Right atrium auricular region (tissue), 2 donors: ENCODE measurements at places on chromosomes 5 and 9. TPM values are rescaled to one million over a fixed set of nuclear protein-coding genes. Genes with fewer than 3 reads are reported as not detected.
A peak's percentile ranks its signal among the peaks of the same experiment; 100 is the strongest.

- H3K4me3 ChIP-seq, result no peak overlapping the region
- DNase-seq, result no peak
- no peak overlapping the region for H3K27ac ChIP-seq
- H3K4me1 ChIP-seq, result no peaks in the 10 kb centered on the region
- H3K36me3 ChIP-seq, result no peaks in the 10 kb centered on the region
- H3K27me3 ChIP-seq, result no peaks in the 10 kb centered on the region
These were observed 255.2 kb downstream of the AOPEP start for GRCh38 chr9:94981723-94982090.

GRCh38 chr5:53359916-53360517 lies 120.4 kb upstream of the FST start:
- DNase-seq, result no peak
- H3K4me1 ChIP-seq, result no peaks in the 10 kb centered on the region
- no peaks in the 10 kb centered on the region for H3K36me3 ChIP-seq
- no peak overlapping the region for H3K27ac ChIP-seq

- H3K36me3 ChIP-seq, result no peaks in the 10 kb centered on the region
- no peak overlapping the region for H3K4me3 ChIP-seq
- no peak for DNase-seq
- H3K27ac ChIP-seq, result no peak overlapping the region
- no peaks in the 10 kb centered on the region for H3K27me3 ChIP-seq
These were observed 12.2 kb upstream of the HSPB3 start for GRCh38 chr5:54443270-54443669.

DNA sequence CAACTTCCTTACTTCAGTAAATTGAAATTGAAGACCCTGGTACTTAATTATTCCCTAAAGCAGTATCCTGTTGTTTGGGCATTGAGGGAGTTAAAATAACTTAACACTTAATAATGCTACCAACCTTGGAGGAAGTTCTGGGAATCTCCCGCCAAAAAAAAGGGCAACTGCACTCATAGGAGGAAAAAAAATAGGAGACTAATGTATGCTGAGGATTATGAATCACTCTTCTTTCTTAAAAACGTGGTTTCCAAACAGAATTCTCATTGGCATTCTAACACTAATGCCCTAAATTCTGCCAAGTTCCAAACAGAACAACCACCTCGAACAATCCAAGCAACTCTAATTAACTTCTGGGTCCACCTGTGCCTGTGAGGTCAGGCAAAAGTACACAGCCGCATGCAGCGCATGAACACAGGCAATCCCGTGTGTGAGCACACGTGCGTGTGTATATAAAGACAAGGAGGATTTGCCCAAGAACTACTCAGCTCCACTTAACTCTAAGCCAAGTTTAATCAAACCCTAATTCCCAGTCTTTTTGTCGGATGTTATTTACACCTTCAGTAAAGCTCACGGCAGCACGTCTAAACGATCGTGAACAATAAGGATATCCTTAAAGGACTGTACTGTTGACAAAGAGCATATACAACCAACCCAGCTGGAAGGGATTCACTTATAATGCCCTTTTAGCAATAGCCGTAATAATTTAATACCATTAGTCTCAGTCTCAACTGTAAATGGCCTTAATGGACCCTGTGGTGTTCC lies 78.4 kb downstream of the EBF1 start:
- no peaks in the 10 kb centered on the region for H3K36me3 ChIP-seq
- peak overlapping the region; percentile 40 for H3K27ac ChIP-seq
- no peak for DNase-seq
- H3K27me3 ChIP-seq, result no peaks in the 10 kb centered on the region
- peaks cover 21% of the 10 kb centered on the region for H3K4me1 ChIP-seq

- DNase-seq, result no peak
- no peak overlapping the region for H3K27ac ChIP-seq
- no peaks in the 10 kb centered on the region for H3K36me3 ChIP-seq
- H3K27me3 ChIP-seq, result no peaks in the 10 kb centered on the region
- H3K4me3 ChIP-seq, result no peak overlapping the region
- H3K4me1 ChIP-seq, result no peaks in the 10 kb centered on the region
These were observed 167.3 kb upstream of the MOCS2 start for GRCh38 chr5:53276825-53277224.

GRCh38 chr5:167709625-167710024 lies 581.8 kb upstream of the WWC1 start:
- no peak overlapping the region for H3K27ac ChIP-seq
- no peak for DNase-seq
- no peaks in the 10 kb centered on the region for H3K36me3 ChIP-seq
- no peak overlapping the region for H3K4me3 ChIP-seq
- no peaks in the 10 kb centered on the region for H3K27me3 ChIP-seq

DNA sequence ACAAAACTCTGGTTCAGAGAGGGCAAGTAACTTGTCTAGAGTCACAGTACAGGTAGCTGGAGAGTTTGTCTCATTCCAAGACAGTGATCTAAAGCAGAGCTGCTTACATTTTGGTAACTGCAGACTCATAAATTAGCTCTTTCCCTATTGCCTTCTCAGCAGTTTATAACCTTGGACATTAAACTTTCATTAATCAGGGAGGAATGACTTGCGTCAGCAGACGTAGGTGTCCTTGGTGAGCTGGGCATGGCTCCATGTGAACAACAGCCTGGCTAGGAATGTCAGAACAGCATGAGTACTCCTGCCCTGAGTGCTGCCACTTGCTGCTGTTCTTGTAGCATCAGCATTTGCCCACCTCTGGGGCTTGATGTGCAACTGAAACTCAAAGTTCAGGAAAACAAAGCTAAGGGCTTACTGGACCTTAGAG lies 2.2 kb upstream of the ALDOB start:
- no peaks in the 10 kb centered on the region for H3K36me3 ChIP-seq
- no peaks in the 10 kb centered on the region for H3K4me1 ChIP-seq
- no peak overlapping the region for H3K4me3 ChIP-seq

GRCh38 chr9:22740781-22741180 lies 294.2 kb downstream of the DMRTA1 start:
- no peak overlapping the region for H3K4me3 ChIP-seq
- no peak for DNase-seq
- no peaks in the 10 kb centered on the region for H3K27me3 ChIP-seq
- H3K27ac ChIP-seq, result no peak overlapping the region
- no peaks in the 10 kb centered on the region for H3K4me1 ChIP-seq
- no peaks in the 10 kb centered on the region for H3K36me3 ChIP-seq

- DNase-seq, result no peak
- H3K27ac ChIP-seq, result no peak overlapping the region
- H3K36me3 ChIP-seq, result peaks cover 79% of the 10 kb centered on the region
These were observed 27.9 kb downstream of the NFX1 start for GRCh38 chr9:33318225-33318624.

DNA sequence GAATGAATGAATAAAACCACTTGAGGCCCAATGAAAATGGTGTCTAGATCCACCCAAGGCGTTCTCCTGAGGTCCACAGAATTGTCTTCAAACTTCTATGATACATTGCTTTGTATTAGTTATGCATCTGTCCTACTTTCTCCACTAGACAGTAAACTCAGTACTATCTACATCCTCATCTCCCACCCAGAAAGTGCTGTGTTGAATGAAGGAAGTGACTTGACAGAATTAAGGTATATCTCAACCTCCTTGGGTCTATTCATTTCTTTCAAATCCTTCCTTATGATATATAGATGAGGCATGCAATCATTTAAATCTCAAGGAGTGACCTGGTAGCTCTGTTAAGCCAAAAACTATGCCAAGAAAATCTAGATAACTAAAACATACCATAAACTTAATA lies 15.7 kb upstream of the PDCL start:
- peaks cover 9% of the 10 kb centered on the region for H3K36me3 ChIP-seq
- H3K27me3 ChIP-seq, result no peaks in the 10 kb centered on the region
- H3K4me1 ChIP-seq, result no peaks in the 10 kb centered on the region

DNA sequence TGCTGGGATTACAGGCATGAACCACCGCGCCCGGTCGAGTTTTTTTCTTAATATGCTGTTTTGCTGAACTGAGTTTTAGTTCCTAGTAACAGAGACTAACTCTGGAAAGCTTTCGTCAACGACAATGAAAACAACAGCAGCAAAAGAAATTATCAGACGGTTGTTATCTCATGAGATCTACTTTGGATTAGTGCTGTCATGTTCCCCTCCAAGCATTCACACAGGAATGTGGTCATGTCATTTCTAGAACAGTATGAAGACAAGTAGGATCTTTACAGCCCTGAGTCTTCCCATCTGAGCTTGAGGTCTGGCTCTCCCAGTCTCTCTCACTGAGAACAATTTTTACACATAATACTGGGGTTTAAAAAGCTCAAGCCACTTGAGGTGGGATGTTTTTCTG lies 4.0 kb upstream of the ANKRD33B start:
- no peaks in the 10 kb centered on the region for H3K36me3 ChIP-seq
- H3K27me3 ChIP-seq, result no peaks in the 10 kb centered on the region
- no peaks in the 10 kb centered on the region for H3K4me1 ChIP-seq

- no peaks in the 10 kb centered on the region for H3K36me3 ChIP-seq
- DNase-seq, result no peak
- no peaks in the 10 kb centered on the region for H3K4me1 ChIP-seq
- no peak overlapping the region for H3K27ac ChIP-seq
These were observed 23.3 kb downstream of the DCANP1 start for GRCh38 chr5:135423846-135424168.

DNA sequence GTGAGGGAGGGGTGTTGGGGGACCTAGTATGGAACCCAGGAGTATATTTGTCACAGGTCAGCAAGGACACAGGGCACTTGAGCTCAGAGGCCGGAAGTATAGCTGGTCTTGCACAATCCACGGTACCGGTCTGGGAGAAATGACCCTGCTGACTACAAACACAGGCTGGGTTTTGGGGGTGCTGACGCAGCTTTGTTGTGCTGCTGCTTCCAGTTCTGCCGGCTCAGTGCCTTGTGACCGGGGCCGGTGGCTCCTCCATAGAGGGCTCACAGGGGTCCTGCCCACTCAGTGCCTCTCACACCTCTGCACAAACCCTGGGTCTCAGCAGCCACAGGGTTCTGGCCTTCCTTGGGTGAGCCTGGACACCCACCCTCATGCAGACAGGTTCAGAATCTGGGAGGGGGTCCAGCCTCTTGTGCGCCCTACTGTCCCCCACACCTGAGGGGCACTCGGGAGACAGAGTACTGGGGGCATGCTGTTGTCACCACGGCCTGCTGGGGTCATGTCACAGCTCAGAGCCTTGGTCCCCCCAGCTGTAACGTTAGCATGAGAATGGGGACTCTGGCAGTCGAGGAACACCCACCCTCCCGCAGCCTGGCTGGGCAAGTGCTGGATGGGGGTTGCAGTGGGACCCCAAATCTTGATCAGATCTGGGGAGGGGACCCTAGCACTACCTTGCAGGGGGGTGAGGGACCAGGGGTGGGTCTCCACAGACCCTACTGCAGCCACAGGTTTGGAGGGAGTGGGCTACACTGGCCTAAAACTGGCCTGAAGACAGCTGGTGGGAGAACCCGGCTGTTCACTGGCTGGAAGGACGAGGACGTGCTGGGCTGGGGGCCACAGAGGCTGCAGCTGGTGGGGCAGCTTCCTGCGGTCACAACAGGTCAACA lies 17.7 kb downstream of the NINJ1 start:
- H3K27me3 ChIP-seq, result no peaks in the 10 kb centered on the region
- peak overlapping the region; percentile 16 for H3K27ac ChIP-seq
- H3K4me3 ChIP-seq, result no peak overlapping the region
- peaks cover 32% of the 10 kb centered on the region for H3K4me1 ChIP-seq

DNA sequence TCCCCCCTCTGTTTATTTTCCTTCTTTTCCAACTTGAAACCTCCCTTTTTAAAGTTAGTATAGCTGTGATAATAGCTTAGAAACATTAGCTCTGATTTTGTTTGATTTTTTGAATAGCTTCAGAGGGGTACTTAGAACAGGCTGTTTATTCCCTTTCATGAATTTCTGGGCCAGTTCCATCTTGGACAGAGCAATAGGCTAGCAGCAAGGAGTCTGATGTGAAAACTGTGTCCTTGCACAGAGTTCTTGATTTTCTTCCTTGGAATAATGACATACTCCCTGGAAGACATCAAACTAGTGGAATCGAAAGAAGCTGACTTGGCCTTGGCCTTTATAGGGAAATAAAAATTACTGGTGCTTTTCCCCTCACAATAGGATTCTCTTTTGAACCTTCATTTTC lies 32.9 kb downstream of the NTRK2 start:
- H3K36me3 ChIP-seq, result no peaks in the 10 kb centered on the region
- DNase-seq, result no peak
- H3K27ac ChIP-seq, result no peak overlapping the region

DNA sequence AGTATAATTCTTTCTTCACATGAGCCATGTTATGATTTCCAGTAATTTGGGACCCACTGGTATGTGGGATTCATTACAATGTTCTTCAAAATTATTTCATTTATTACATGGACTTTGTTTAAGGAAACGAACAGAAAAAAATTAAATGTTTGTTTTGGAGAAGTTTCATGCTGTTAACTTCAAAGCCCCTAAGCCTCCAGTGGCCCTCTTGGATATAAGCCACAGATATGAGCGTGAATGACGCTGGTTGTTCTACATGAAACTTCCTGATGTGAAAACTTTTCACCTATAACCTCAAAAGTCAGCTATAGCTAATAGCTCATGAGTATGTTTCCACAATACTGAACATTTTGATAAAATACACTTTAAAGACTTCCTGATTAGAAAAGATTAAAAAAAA lies 334.2 kb downstream of the PDE4D start:
- no peak overlapping the region for H3K27ac ChIP-seq
- DNase-seq, result no peak
- H3K36me3 ChIP-seq, result no peaks in the 10 kb centered on the region

- no peaks in the 10 kb centered on the region for H3K36me3 ChIP-seq
- H3K4me3 ChIP-seq, result peak within 1 kb of the TSS; percentile 72
- peak within 1 kb of the TSS; percentile 91 for H3K27ac ChIP-seq
These were observed at the start of gene TJP2 for GRCh38 chr9:69173891-69174615. TJP2 (plus strand) TSS chr9:69174277; CDS start chr9:69174373, 96 bp downstream.

DNA sequence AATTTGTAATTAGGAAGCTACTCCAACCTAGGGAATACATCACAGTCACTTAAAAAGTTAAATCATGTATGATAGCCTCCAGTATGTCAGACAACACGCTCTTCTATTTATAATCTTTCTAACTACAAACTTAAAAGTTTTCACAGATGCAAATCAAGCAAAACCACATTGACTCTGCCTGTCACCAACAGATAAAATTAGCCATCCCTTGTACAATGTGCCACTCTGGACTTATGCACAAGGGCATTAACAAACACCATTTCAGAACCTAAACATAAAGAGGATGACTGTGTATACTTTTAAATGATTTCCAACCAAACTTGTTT lies 14.7 kb downstream of the ERP44 start:
- H3K27ac ChIP-seq, result no peak overlapping the region
- no peaks in the 10 kb centered on the region for H3K27me3 ChIP-seq
- H3K4me1 ChIP-seq, result peaks cover 31% of the 10 kb centered on the region
- H3K4me3 ChIP-seq, result no peak overlapping the region
- no peaks in the 10 kb centered on the region for H3K36me3 ChIP-seq
- DNase-seq, result no peak

DNA sequence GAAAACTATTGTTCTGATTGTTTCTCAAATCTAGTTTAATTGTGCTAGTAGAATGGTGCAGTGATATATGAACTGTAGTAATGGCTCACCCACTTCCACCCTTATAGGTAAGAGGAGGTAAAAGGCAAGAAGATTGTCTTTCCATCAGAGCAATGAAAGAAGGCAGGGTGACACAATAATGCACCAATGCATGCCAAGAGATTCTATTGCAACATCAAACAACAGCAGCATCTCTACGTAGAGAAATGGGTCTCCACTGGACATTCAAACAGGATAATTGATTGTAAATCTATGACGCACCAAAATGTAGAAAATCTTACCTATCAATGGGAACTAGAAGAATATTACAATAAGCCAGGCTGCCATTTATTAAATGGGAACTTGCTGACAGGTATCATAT lies 107.0 kb upstream of the ISL1 start:
- H3K27me3 ChIP-seq, result no peaks in the 10 kb centered on the region
- no peaks in the 10 kb centered on the region for H3K4me1 ChIP-seq
- DNase-seq, result no peak
- no peaks in the 10 kb centered on the region for H3K36me3 ChIP-seq

CBY3 gene
- not detected for total RNA-seq

GM2A gene
- total RNA-seq, result 21.5 TPM

GOLM1 gene
- total RNA-seq, result 12.4 TPM

POU5F2 gene
- total RNA-seq, result 0.35 TPM

SMIM27 gene
- 6.8 TPM for total RNA-seq

DMRT3 gene
- total RNA-seq, result not detected

KIF27 gene
- total RNA-seq, result 4.6 TPM

TRIP13 gene
- 0.93 TPM for total RNA-seq
